ENCODE measurements at places on chromosomes 5 and 9.
A peak's percentile ranks its signal among the peaks of the same experiment; 100 is the strongest.

DNA sequence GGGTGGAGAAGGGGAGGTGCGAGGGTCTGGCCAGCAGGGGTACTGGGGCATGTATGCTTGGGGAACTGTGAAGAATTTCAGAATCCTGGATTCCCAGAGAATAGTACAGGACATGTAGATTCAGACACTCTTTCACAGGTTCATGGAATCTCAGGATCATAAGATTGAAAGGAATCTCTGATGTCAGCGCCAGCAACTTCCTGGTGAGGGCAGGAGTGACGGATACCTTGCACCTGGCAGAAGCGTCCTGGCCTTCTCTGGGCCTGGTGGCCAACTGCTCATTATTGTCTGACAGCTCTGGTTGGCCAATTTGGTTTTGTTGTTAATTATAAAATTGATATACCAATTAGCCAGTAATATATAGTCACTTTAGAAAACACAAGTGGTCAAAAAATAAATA, 6.9 kb downstream of the GM2A start:
- no peak for DNase-seq

DNA sequence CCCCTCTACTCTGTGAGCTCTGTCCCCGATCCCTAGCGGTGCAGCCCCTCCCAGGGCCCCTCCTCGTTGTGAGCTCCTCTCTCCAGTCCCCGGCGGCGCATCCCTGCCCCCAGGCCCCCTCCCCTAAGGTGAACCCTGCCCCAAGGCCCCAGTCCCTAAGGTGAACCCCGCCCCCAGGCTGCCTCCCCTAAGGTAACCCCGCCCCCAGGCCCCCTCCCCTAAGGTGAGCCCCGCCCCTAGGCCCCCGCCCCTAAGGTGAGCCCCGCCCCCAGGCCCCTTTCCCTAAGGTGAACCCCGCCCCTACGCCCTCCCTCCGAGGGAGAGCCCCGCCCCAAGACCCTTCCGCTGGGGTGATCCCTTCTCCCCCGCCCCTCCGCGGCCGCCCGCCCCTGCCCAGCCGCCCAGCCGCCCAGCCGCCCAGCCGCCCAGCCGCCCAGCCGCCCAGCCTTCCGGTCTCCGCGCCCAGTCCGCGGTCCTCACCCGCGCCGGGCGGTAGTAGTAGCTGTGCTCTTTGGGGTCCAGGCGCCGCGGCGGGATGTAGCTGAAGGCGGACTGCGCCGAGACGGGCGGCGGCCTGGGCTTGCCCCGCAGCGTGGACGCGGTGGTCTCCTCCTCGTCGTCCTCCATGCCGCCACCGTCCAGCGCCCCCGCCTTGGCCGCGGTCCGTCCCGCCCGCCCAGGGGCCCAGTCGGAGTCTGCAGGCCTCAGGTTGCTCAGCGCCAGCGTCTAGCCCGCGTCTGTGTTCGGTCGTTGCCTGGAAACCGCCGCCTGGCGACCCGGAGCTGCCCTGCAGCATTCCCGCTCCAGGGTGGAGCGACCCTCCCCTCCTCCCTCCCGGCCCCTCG, at the start of gene CFAP90:
Gene CFAP90, minus strand, starts transcription at position 739 of the 845 bp plus-strand sequence. Its CDS starts 112 bp downstream, at position 627.
- DNase-seq, result no peak

DNA sequence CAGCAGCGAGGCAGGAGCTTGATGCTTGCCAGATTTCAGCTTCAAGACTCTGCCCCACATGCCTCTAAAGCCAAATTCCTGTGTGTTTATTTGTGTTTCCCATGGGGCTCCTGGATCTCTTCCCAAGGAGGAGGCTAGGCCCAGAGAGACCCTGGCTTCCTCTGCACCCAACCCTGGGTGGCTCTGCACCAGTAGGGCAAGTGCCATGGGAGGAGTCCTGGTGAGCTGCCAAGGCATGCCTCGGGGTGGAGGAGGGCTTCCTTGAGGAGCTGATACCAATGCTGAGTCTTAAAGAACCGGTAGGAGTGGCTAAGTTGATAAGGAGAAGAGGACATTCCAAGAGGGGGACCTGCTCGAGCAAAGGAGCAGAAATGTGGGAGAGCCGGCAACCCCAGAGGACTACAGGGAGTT, 6.8 kb upstream of the TIFAB start:
- no peak for DNase-seq

GRCh38 chr5:176529741-176530141, 7.5 kb downstream of the RNF44 start:
- no peak for DNase-seq

GRCh38 chr9:75938946-75939345, 48.5 kb downstream of the PCSK5 start:
- DNase-seq, result no peak

- DNase-seq, result no peak
These were observed 439.4 kb upstream of the ZNF462 start for GRCh38 chr9:106423575-106423974.

DNA sequence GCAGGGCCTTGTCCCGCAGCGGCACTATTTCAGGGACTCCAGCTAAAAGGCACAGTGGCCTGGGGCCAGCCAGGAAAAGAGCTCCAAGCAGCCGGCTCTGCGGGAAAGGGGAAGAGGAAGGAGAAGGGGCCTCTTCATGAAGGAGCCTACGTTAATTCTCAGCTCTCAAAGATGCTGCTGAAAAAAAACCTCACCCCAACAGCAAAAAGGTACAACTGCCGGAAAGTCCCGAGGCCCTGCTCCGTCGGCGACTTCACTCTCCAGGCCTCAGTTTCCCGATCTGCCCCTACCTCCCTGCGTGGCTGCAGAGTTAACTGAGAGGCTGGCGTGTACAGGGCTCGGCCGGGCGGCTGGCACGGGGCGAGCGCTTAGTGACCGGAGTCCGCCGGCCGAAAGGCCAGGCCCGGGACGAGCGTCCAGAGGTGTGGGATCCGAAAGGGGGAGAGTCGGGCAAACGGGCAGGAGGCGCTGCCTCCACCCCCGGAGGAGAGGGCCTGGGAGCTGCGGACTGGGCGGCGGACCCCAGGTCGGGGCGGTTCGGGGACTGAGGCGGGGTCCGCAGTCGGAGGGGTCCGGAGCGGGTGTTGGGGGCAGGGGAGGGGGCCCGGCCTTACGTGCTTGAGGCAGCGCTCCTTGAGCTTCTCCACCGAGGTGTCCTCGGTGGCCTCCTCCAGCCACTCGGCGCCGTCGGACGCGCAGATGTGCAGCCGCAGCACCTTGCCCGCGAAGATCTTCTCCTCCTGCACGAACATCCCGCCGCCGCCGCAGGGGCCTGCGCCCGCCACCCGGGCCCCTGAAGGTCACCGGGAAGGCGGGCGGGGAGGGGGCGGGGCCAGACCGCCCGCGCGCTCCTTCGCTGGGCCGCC, 529 bp downstream of the UBAC1 start:
- no peak for DNase-seq

DNA sequence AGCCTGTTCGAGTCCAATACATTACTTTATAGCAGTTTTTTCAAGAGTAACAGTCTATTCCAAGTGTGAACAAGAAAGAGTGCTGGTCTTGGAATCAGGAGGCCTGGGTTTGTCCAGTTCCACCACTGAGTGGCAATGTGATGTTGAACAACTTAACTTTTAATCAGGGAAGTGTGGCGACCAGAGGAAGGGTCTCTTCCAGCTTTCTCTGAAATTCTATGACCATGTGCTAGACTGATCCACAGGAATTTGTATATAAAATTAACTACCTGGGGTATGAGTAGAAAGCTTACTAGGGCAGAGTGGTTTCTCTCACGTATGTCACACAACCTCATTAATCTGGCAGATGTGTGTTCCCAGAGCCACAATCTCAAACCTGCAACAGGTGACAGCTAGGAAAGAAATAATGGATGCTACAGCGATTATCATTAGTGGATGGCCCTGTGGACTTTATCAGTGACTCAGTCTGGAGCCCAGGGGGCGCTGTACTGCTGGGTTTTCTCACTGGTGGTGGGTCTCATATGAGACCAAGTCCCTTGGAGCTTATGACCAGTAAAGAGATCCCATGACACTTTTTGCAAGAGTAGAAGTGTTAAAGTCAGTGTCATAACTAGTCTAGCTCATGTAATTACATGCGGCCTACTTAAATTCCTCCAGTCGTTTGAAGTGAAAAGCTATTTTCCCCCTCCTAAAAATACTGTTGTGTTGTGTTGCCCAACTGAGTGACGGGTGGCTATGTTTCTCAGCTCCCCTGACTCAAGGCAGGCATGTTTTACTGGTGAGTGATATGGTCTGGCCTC, 116.5 kb downstream of the GDNF start:
- DNase-seq, result no peak

DNA sequence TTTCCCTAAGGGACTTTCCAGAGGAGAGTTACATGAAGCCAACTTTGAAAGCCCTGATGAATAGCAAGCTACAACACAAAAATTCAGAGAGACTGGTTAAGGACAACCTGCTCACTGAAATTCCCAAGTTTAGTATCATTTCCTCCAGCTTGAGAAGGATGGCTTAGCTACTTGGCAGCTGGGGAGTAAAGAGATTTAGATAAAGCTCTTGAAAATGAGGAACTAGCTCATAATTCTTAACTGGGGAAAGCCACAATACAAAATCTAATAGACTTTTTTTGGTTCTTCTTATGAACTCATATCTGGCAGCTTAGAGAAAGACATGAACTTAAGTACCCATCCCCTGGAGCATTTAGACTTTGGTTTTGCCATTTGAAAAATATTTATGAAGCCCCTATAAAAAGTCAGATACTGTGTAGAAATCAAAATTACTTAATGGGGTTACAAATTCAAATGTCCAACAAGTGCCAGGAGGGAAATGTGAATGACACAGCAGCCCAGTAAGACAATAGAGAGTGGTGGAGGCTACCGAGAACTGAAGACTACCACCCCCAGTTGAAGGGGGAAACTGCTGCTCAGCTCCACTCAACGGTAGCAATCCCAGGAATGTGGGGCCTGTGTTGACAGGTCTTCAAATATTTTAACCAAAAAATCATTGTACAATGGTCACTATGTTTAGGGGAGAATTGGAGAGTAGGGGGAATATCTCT, 79.4 kb upstream of the ADRB2 start:
- no peak for DNase-seq

DNA sequence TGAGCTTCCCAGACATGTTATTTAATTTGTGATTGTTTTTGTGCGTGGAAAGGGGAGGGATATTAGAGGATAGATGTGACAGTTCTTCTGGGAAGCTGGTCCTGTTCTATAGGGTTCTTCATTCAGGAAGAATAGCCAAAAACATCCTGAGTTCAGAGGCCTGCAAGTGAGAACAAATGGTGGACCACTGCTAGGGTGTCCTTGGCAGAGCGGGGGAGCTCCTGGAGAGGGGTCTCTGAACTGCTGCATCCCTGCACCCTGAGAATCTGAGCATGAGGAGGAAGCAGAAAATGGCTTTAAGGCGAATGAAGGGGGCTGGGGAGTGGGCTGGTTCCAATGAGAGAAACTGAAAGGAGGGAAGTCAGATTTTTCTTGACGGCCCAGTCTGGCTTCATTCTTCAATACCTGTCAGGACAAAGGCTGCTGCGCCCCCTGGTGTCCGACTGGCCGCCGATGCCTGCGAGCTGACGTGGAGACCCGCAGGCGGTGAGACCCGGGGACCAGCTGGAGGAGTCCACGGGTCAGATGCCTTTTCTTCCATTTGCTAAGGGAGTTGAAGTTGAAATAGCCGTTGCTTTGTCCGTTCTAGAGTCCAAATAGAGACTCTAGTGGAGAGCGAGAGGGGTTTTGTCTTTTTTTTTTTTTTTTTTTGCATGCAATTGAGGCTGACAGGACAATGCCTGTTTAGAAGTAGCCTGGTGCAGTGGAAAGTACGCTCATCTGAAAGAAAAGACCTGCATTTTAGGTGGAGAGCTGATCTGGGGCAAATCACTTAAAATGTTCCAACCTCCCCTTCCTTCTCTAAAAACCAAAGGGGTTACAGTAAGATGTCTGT, 39.5 kb upstream of the NFIB start:
- DNase-seq, result peak; percentile 47

- no peak for DNase-seq
These were observed 227.7 kb upstream of the PRR16 start for GRCh38 chr5:120236360-120236759.

DNA sequence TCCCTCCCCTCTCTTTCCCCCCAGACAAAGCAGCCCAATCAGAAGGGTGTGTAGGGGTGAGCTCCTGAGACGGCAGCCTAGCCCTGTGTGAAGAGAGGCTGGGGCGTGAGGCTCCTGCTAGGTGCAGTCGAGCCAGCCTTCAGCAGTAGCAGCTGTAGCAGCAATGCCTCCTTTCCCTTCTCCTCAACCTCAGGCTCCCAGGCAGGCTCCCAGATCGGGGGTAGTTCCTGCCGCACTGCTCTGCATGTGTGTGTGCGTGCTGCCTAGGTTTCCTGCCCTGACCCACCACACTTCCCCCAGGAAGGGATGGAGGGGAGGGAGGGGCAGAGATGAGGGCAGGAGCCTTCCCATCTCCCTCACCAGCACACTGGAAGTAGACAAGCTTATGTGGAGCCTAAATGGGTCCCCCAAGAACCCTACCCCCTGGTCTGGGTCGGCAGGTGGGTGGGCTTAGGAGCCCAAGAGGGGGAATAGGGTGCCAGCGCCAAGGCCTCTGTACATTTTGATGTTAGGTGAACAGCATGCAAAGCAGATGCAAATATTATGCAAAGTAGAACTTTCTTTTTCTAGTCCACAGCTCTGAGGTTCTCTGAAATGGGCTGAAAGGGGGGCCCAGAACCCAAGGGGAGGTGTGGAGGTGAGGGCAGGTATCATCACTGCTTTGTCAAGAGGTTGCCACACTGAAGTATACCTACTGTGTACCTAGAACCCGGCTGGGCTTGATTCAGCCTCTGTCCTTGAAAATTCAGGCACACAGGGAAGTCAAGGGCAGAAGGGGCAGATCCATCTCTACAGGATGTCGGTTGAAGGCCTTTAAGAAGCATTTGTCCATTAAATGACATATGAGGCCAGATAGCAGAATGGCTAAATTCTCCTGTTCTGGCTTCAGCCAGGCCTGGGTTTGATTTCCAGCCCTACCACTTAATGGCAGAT, 57.8 kb downstream of the CXXC5 start:
- no peak for DNase-seq

DNA sequence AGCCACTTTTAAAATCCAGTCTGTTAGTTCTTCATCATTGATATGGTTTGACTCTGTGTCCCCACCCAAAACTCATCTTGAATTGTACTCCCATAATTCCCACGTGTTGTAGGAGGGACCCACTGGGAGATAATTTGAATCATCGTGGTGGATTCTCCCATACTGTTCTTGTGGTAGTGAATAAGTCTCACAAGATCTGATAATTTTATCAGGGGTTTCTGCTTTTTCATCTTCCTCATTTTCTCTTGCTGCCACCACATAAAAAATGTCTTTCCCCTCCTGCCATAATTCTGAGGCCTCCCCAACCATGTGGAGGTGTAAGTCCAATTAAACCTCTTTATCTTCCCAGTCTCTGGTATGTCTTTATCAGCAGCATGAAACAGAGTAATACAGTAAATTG, 26.9 kb upstream of the SH3TC2 start:
- DNase-seq, result no peak

DNA sequence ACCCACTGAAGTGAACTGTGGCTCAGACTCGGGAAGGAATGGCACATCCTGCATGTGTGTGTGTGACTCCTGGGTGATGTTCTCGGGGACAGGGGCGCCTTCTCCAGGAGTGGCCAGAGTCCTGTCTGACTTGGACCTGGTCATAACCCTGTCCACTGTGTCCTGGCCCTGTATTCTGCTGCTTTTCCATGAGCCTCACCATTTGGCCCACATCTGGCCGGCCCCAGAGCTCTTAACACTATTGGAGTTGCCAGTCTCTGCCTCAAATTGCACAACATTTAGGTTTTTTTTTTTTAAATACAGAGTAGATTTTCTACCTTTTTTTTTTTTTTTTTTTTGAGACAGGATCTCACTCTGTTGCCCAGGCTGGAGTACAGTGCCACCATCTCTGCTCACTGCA, 278.3 kb upstream of the TUT7 start:
- no peak for DNase-seq

Data from activated CD4-positive, alpha-beta T cell treated with anti-CD3 and anti-CD28 coated beads for 1 hour (primary cell).